ENCODE measurements at places on chromosomes 3 and 15. TPM values are rescaled to one million over a fixed set of nuclear protein-coding genes. Genes with fewer than 3 reads are reported as not detected.

Gene MYL3
- not detected for total RNA-seq

Gene NIT2
- 18.3 TPM for total RNA-seq

Gene ALS2CL
- total RNA-seq = 1.8 TPM

Gene MKRN3
- 0.43 TPM for total RNA-seq

Gene TRIM71
- not detected for total RNA-seq
